ENCODE measurements at places on chromosomes 12 and 14.
A peak's percentile ranks its signal among the peaks of the same experiment; 100 is the strongest.

DNA sequence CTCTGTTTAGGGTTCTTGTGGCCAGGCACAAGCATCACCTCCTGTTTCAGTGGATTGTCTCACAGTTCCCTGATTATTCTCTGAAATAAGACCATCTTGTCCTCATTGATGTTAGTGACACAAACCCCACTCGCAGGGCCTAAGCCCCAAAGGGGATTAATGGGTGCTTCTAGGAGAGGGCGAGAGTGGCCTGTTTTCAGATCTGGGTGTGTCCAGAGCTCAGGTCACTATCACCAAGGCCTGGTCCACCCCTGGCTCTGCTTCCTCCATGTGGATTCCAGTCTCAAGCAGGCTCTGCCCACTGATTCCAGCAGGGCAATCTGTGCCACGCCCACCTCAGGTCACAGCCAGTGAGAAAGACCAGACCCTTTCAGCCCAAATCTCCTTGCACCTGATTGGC is 361.9 kb downstream of the ADGRD1 start:
- no peak for DNase-seq

DNA sequence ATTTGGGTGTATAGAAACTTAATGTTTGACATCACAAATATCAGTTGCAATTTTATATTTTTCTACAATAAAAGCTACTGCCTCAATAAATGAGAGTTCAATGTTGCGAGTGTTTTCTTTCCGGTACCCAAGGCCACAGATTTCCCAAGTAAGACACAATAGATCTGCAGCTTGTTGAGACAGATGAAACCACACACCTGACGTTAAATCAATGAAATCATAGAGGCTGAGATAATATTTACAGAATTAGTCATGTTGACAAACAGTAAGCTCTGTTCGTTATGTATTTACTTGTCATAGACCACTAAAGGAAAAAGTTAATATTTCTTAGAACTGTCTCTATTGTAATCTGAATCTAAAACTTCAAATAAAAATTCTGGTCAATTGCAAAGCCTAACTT is 49.2 kb upstream of the PTHLH start:
- no peak for DNase-seq

DNA sequence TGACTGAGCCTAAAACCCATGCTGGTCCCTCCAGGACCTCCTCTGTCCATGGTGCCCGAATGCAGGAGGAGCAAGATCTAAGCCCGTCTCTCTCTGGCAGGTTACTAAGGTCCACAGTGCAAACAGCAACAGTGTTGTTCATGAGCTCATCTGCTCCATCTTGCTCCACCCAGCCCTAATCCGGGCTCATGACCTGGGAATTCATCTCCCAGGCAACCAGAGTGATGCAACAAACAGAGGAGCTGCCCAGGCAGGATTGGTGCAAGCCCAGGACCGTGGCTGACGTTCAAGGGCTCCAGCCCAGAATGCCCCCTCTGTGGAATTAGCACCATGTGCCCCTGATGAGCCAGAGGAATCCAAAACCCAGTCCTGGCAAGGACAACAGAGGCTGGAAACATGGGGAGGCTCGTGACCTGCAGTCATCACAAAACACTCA is 29.9 kb downstream of the HSPB8 start:
- no peak for DNase-seq

- DNase-seq, result no peak
Observed at GRCh38 chr14:56868660-56869059, 58.4 kb upstream of the OTX2 start.

- DNase-seq, result no peak
Observed at GRCh38 chr12:32049956-32050355, 56.7 kb upstream of the BICD1 start.

DNA sequence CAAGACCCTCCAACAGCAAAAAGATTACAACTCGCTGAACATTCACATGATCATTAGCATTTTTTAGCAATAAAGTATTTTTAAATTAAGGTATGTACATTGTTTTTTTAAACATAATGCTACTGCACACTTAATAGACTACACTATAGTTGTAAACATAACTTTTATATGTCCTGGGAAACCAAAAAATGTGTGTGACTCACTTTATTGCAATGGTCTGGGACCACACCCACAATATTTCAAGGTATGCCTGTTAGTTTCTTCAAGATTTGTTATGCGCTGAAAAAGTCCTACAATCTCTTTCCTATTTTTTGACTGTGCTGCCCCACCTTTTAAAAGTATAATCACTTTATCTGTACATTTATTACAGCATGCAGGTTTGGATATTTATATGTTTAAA is 30.4 kb upstream of the PCNX4 start:
- no peak for DNase-seq

DNA sequence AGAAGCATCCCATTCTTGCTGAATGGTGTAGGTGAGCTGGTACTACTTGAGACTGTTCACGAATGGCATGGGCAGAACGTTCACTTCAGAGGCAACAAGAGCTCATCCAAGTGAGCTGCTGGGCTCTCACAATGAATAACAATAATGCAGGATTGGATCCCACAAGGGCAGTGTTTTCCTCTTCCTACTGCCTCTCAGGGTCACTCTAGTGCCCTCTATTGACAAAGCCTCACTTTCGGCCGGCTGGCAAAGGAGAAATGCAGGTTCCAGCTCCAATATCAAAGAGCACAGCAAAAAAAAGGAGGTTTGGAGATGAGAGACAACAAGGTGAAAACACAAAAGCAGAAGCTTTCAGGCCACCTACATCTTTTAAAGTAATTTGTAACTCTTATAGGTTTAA is 74.6 kb upstream of the MYF6 start:
- DNase-seq, result no peak

GRCh38 chr12:11664101-11664500 is 14.6 kb downstream of the ETV6 start:
- no peak for DNase-seq

GRCh38 chr14:64234877-64235651 is 59.1 kb downstream of the ESR2 start:
- DNase-seq, result no peak

DNA sequence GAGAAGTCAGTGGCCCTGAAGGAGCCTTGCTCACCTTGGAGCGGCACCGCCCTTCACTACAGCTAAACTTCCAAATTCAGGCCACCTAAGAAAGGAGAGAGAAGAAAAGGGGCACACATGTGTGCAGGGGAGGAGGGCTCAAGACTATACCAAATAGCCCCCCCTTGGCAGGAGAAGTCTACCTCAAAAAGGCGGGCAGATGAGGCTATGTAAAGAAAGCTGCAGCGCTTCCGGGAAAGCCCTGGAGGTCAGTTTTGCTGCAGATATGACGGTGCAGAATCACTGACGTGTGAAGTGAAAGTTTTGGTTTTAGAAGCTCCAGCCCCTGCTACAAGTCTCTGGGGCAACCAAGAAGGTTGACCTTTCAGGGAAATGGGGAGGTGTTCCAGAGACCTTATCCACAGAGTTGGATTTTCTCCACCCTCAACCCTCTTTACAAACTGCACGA is 48.2 kb upstream of the PNMA1 start:
- no peak for DNase-seq

DNA sequence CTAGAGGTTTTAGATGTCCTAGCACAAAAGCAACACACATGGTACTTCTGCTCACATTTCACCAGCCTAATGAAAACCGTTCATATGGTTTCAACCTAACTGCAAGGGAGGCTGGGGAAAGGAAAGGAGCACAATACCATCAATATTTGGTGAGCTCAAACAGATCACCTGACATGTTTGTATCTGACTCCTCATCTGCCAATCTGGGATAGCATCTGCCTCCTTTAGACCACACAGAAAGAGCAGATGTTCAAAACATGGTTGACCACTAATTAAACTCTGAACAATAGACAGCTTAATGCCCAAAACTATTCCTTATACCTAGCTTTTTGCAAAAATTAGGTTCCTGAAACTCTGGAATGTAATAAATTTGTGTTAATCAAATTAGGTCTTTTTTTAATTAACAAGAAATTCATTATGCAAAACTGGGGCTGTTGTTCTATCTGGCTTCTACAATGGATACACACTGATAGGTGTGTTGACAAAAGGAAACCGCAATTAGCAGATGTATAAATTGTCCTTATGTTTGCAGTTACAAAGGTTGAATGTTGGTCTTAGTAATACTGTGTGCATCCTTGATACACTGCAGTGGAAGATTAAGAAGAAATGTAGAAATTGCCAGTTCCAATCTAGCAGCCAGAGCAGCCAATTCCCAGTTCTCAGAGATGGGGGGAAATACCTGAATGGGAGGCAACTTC is 89.3 kb downstream of the DUSP6 start:
- DNase-seq, result no peak

GRCh38 chr12:92739113-92739512 is 36.3 kb downstream of the PLEKHG7 start:
- DNase-seq, result no peak

GRCh38 chr12:68888243-68888642 is 44.7 kb downstream of the CPM start:
- no peak for DNase-seq

DNA sequence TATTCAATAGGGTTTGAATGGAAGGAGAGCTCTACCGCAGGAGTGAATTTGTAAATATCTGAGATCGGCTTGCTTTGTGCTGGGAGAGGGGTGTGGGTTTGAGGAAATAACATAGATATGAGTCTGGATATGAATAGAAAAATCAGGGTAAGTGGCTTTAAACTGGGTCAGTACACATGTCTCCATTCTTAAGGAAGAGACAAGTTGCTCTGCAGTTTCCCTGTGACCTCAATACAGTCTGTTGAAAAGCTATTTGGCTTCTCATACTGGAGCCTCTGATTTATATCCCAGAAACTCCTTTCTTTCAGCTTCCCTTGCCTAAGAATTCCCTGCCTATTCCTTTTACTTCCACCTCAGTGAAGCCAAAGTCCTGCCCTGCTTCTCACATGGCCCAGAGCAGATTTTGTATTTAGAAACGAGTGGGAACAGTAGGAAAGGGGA is 153.5 kb upstream of the ATF7IP start:
- DNase-seq, result no peak

DNA sequence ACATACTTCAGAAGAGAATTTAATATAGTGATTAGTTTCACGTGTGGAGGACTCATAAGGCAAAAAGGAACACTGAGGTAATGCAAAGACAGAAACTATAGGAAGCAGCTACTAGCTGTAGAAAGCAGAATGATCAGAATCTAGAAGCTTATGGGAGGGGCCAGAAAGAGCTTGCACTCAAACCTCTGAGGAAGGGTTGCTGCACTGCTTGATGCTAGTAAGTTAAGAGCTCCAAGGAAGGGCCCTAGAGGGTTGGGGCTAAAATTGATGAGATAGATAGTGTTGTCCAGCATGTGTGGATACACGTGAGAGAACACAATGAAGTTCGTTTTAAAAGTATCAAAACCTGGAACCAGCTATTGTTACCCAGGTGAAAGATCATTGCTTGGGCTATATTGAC is 311.1 kb downstream of the SLC6A15 start:
- DNase-seq, result no peak

DNA sequence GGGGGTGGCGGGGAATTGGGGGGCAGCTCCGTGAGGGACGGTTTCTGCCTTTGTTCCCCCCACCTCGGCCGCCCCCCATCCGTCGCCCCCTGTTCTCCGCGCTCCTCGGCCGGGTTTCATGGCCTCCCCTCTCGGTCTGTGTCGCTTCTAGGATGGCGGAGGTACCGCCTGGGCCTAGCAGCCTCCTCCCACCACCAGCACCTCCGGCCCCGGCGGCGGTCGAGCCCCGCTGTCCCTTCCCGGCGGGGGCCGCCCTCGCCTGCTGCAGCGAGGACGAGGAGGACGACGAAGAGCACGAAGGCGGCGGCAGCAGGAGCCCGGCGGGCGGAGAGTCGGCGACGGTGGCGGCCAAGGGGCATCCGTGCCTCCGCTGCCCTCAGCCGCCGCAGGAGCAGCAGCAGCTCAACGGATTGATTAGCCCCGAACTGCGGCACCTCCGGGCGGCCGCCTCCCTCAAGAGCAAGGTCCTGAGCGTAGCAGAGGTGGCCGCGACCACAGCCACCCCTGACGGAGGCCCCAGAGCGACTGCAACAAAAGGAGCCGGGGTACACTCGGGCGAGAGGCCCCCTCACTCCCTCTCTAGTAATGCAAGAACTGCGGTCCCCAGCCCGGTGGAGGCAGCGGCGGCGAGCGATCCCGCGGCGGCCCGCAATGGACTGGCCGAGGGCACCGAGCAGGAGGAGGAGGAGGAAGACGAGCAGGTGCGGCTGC is 575 bp downstream of the NAA30 start:
- DNase-seq, result peak; percentile 34

DNA sequence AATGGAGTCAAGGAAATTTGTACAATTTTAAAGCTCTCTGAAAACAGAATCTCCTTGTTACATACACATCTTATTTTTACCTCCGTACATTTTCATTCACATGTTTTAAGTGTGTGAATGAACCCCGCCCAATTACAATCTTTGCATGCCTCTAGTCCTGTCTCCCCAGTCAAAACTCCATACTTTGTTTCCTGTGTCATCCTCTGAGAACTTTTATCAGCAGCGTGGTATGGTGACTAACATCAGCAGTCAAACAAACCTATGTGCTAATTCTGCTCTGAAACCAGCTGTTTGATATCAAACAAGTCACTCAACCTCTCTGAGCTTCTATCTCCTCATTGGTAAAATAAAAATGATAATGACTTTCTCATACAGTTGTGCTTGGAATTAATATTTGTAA is 15.8 kb upstream of the ERGIC2 start:
- DNase-seq, result no peak

DNA sequence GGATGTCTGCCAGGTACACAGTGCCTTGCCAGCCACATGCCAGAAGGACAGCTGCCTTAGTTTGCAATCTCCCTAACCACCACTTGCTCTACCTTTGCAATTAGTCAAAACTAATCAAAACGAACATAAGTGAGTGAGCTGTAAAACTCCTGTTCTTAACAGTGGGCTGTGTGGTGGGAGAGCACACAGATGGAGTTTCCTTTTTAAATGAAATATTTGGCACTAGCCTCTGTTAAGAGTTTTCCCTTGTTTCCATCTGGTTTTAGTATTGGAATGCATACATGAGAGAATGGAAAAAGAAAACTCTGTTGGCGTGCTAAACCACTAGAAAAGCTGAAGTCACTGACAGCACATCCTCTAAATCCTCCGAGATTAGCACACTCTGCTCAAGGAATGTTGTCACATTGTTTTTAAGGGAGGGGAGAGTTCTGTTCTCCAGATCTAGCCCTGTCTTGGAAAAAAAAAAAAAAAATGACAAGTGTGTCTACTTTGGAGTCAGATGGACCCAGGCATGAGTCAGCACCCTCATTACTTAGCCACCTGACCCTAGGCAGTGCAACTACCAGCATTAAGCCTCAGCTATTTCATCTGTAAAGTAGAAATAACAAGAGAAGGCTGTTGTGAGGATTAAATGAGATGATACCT is 83.9 kb downstream of the STXBP6 start:
- DNase-seq, result no peak

- DNase-seq, result no peak
Observed at GRCh38 chr14:93068711-93069110, 47.0 kb downstream of the ITPK1 start.

GRCh38 chr12:26848156-26848825 is 15.3 kb upstream of the ITPR2 start:
- DNase-seq, result no peak

- DNase-seq, result no peak
Observed at GRCh38 chr12:52149182-52149641, 42.6 kb downstream of the KRT80 start.

DNA sequence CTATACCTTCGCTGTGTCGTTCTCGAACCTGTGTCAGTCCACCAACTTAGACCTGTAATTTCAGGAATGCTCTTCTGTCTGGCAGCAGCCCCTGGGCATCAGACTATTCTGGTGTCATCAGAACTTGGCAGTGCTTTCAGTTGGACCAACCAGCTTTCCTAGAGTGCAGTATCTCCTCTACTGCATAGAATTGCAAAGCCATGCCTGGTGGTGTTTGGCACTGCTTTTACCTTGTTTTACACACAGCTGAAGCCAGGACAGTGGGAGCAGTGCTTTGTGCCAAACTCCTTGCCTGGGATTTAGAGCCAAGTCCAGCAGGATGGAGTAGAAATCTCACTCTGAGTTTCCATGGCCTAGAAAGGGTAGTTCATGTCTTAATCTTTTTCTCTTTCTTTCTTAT is 1.5 kb downstream of the FLVCR2 start:
- DNase-seq, result no peak
